ENCODE measurements at places on chromosomes 7 and 10. TPM values are rescaled to one million over a fixed set of nuclear protein-coding genes. Genes with fewer than 3 reads are reported as not detected.

DNA sequence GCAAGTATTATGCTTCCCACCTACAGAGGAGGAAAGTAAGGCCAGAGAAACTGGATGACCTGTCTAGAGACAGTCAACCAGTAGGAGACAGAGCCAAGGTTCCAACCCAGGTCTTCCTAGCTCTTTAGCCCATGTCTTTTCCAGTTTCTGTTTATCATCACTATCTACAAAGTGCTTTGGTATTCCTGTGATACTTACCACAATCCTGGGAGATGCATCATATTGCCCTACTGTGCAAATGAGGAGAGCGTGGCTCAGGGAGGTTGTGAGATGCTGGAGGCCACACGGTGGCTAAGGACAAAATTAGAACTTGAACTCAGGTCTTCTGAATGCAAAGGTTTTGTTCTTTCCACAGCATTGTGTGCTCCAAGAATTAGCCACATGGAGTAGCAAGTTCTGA is 11.2 kb upstream of the PLEKHA1 start:
- no peaks in the 10 kb centered on the region for H3K27me3 ChIP-seq
- no peak for DNase-seq
- peak overlapping the region; percentile 49 for H3K27ac ChIP-seq
- no peak overlapping the region for H3K4me3 ChIP-seq

- H3K36me3 ChIP-seq: peaks cover 5% of the 10 kb centered on the region
- H3K27ac ChIP-seq: no peak overlapping the region
- H3K4me3 ChIP-seq: no peak overlapping the region
- no peaks in the 10 kb centered on the region for H3K4me1 ChIP-seq
- no peaks in the 10 kb centered on the region for H3K27me3 ChIP-seq
- peak; percentile 54 for DNase-seq
Observed at GRCh38 chr10:127243490-127244272, 47.3 kb upstream of the INSYN2A start.

GRCh38 chr10:58618158-58618676 is 105.5 kb downstream of the BICC1 start:
- H3K27me3 ChIP-seq: no peaks in the 10 kb centered on the region
- no peak overlapping the region for H3K27ac ChIP-seq
- H3K4me3 ChIP-seq: no peak overlapping the region
- peaks cover 19% of the 10 kb centered on the region for H3K36me3 ChIP-seq
- peak; percentile 34 for DNase-seq

DNA sequence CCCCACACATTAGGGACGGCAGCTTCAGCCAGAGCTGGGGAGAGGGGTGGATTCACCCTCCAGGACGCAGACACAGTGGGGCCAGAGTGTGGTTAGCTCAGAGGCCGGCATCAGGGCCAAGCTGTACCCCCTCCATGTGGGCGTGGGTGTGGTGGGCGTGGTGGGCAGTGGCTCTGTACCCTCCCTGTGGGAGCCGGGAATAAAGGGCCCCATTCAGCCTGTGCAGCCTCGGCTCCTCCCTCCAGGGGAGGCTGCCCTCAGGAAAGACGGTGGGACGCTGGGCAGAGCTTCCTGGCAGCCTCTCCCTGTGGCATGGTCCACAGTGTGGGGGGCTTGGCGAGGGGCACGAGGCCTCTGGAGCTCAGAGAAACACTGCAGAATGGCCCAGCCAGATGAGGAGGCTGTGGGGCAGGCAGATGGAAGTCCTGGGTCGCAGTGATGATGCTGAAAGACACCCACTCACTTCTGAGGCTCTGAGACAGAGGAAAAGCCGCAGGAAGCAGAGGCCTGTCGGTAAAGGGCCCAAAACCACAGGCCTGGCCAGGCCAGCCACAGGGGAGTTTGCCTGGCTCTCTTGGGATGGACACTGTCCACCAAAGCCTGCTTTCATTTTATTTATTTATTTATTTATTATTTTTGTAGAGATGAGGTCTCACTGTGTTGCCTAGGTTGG is 108.0 kb downstream of the SH3PXD2A start:
- DNase-seq: peak; percentile 25
- H3K36me3 ChIP-seq: peaks cover 10% of the 10 kb centered on the region
- peak overlapping the region; percentile 60 for H3K4me3 ChIP-seq
- peaks cover 38% of the 10 kb centered on the region for H3K4me1 ChIP-seq
- no peaks in the 10 kb centered on the region for H3K27me3 ChIP-seq

GRCh38 chr7:72316148-72316547 is 96.0 kb downstream of the CALN1 start:
- peak; percentile 1 for DNase-seq
- H3K27me3 ChIP-seq: peaks cover 23% of the 10 kb centered on the region
- H3K4me3 ChIP-seq: no peak overlapping the region
- H3K4me1 ChIP-seq: peaks cover 4% of the 10 kb centered on the region
- H3K27ac ChIP-seq: no peak overlapping the region
- no peaks in the 10 kb centered on the region for H3K36me3 ChIP-seq

- H3K36me3 ChIP-seq: no peaks in the 10 kb centered on the region
- H3K4me1 ChIP-seq: peaks cover 13% of the 10 kb centered on the region
- no peaks in the 10 kb centered on the region for H3K27me3 ChIP-seq
- H3K4me3 ChIP-seq: no peak overlapping the region
- H3K27ac ChIP-seq: no peak overlapping the region
Observed at GRCh38 chr7:50476953-50477625, 26.9 kb upstream of the FIGNL1 start.

DNA sequence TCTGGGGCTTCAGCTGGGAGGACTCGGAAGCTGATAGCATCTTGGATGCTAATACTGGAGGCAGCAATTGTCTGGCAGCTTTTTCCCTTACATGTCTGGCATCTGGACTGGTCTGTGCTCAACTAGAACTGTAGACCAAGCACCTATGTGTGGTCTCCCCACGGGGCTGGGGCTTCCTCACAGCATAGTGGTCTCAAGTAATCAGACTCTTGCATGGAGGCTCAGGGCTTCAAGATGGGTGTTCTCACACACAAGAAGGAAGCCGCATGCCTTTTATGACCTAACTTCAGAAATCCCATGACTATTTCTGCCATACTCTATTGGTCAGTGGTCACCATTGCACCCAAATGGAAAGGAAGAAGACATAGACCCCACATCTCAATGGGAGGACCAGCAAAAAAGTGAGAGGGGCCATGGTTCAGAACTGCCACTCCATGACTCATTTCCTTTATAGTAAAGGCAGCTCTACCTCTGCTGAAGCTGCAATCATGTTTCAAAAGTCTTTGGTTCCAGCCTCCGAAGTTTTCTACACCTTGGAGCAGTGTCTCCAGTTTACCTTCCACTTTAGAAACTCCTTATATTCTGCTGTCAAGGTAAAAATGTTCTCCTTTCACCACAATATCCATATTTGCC is 14.7 kb downstream of the AOC1 start:
- H3K27ac ChIP-seq: no peak overlapping the region
- no peak overlapping the region for H3K4me3 ChIP-seq
- H3K4me1 ChIP-seq: no peaks in the 10 kb centered on the region
- no peak for DNase-seq
- peaks cover 68% of the 10 kb centered on the region for H3K27me3 ChIP-seq

- peaks cover 13% of the 10 kb centered on the region for H3K4me1 ChIP-seq
- no peak for DNase-seq
- no peaks in the 10 kb centered on the region for H3K36me3 ChIP-seq
- no peaks in the 10 kb centered on the region for H3K27me3 ChIP-seq
- H3K27ac ChIP-seq: no peak overlapping the region
- H3K4me3 ChIP-seq: no peak overlapping the region
Observed at GRCh38 chr10:132586739-132587138, 49.2 kb downstream of the INPP5A start.

DNA sequence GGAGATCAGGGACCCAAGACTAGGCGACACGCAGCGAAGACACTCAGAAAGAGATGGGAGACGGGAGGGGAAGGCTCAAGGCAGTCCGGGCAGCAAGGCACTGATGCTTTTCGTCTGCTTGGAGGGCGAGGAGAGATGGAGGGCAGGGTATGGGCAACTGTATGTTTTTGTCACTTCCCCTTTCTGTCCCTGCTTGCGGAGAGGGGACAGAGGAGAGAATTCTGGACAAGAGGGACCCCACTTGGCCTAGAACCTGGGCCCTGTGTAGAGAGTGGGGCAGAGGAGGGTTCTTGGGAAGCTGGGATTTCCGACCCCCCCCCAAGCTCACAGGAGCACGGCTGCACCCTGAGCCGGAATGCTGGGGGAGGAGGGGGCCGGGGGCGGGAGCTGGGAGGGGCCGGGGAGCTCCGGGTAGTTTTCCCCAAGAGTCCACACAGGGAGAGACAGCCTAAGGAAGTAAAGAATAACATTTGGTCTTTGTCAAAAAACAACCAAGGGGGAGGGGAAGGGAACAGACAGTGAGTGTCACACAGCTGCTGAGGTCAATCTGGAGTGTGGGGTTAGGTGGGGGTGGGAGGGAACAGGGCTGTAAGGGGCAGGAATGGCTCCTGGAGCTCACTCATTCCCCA is 1.8 kb downstream of the LRCH4 start:
- no peak for DNase-seq
- no peaks in the 10 kb centered on the region for H3K27me3 ChIP-seq
- peaks cover 17% of the 10 kb centered on the region for H3K36me3 ChIP-seq

- H3K27ac ChIP-seq: no peak overlapping the region
- no peak overlapping the region for H3K4me3 ChIP-seq
- peaks cover 10% of the 10 kb centered on the region for H3K4me1 ChIP-seq
- no peaks in the 10 kb centered on the region for H3K27me3 ChIP-seq
- no peak for DNase-seq
- H3K36me3 ChIP-seq: no peaks in the 10 kb centered on the region
Observed at GRCh38 chr7:50801907-50802306, 19.2 kb upstream of the GRB10 start.

DNA sequence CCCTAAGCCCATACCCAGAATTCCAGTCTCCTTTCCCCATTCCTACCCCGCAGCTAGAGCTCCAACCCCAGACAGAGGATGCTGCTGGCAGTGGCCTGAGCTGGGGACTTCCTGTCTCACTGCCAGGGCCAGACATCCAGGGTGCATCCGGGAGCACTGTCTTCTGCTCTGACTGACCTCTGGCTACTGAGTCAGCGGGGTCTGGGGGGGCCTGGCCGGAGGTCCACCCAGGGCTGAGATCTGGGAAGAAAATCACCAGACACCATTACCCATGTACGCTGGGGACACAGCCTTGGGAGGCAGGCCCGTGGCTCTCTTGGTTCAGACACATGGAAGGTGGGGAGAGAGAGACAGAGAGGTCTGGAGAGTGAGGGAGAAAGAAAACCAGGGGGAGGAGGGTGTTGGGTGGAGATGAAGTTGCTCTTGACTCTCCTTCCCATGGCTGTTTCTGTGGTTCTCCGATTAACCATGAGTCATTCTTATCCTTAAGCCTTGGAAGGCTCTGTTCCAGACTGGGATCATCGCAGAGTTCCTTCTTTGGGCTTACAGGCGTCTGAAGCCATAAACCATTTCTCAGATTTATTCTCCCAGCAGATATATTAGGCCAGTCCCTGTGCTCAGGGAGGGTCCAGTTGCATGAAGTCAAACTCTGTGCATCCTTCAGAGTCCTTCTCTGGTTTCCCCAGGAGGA is 23.6 kb downstream of the TSPAN15 start:
- no peak overlapping the region for H3K27ac ChIP-seq
- no peak overlapping the region for H3K4me3 ChIP-seq
- DNase-seq: peak; percentile 56
- H3K36me3 ChIP-seq: no peaks in the 10 kb centered on the region
- H3K27me3 ChIP-seq: peaks cover 27% of the 10 kb centered on the region

GRCh38 chr10:95408148-95408960 is 117.6 kb upstream of the PDLIM1 start:
- H3K4me1 ChIP-seq: peaks cover 10% of the 10 kb centered on the region
- H3K27ac ChIP-seq: no peak overlapping the region
- no peaks in the 10 kb centered on the region for H3K36me3 ChIP-seq
- H3K27me3 ChIP-seq: no peaks in the 10 kb centered on the region
- H3K4me3 ChIP-seq: no peak overlapping the region

- H3K4me3 ChIP-seq: no peak overlapping the region
- DNase-seq: peak; percentile 89
- peaks cover 42% of the 10 kb centered on the region for H3K4me1 ChIP-seq
Observed at GRCh38 chr10:114623661-114624294, 34.3 kb downstream of the ABLIM1 start.

GRCh38 chr10:71304914-71305313 is 14.1 kb upstream of the SLC29A3 start:
- peaks cover 36% of the 10 kb centered on the region for H3K36me3 ChIP-seq
- H3K4me1 ChIP-seq: no peaks in the 10 kb centered on the region
- no peak overlapping the region for H3K27ac ChIP-seq
- no peaks in the 10 kb centered on the region for H3K27me3 ChIP-seq
- no peak for DNase-seq
- H3K4me3 ChIP-seq: no peak overlapping the region

GRCh38 chr10:99850767-99851340 is 68.4 kb downstream of the ABCC2 start:
- DNase-seq: no peak
- H3K27me3 ChIP-seq: no peaks in the 10 kb centered on the region
- no peak overlapping the region for H3K4me3 ChIP-seq
- no peak overlapping the region for H3K27ac ChIP-seq
- no peaks in the 10 kb centered on the region for H3K36me3 ChIP-seq
- H3K4me1 ChIP-seq: no peaks in the 10 kb centered on the region

DNA sequence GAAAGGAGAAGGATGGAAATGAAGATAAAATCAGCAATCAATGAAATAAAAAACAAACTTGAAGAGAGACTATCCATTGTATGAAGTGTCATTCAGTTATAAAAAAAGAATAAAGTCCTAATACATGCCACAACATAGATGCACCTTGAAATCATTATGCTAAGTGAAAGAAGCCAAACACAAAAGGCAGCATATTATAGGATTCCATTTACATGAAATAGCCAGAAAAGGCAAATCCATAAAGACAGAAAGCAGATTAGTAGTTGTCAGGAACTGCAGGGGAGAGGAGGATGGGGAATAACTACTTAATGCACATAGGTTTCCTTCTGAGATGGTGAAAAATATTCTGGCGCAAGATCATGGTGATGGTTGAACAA is 6.6 kb upstream of the PON1 start:
- H3K36me3 ChIP-seq: no peaks in the 10 kb centered on the region
- peaks cover 13% of the 10 kb centered on the region for H3K4me1 ChIP-seq
- H3K4me3 ChIP-seq: no peak overlapping the region
- no peak overlapping the region for H3K27ac ChIP-seq
- H3K27me3 ChIP-seq: peaks cover 15% of the 10 kb centered on the region

DNA sequence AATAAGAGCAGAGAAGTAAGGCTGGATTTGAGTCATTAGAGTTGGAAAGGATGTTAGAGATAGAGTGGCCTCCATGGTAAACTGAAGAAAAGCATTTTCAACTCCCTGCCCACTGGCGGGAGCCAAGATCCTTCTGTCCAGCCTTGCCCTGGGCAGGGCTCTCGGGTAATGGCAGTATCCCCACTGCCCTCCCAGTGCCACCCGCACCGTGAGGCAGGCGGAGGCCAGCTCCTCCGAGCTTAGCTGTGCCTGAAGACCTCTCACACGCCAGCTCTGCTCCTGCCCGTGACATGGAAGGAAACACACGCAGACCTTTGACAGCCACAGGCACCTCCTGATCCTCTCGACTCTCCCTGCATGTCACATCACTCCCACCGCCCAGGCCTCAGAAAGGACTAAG is 22.3 kb downstream of the BCCIP start:
- no peaks in the 10 kb centered on the region for H3K27me3 ChIP-seq
- peaks cover 54% of the 10 kb centered on the region for H3K36me3 ChIP-seq
- H3K4me3 ChIP-seq: no peak overlapping the region
- H3K4me1 ChIP-seq: no peaks in the 10 kb centered on the region
- DNase-seq: no peak

- peaks cover 5% of the 10 kb centered on the region for H3K36me3 ChIP-seq
- no peak overlapping the region for H3K27ac ChIP-seq
- H3K4me3 ChIP-seq: no peak overlapping the region
- peak; percentile 44 for DNase-seq
- H3K27me3 ChIP-seq: no peaks in the 10 kb centered on the region
- H3K4me1 ChIP-seq: no peaks in the 10 kb centered on the region
Observed at GRCh38 chr10:102101152-102101551, 19.0 kb downstream of the LDB1 start.

The OPALIN gene
- total RNA-seq: not detected

The KCNH2 gene
- 0.09 TPM for total RNA-seq

The FEZF1 gene
- total RNA-seq: not detected

The FRMD4A gene
- 8.9 TPM for total RNA-seq

The ETV1 gene
- 5.9 TPM for total RNA-seq
